ENCODE measurements at places on chromosomes 1 and 21.
A peak's percentile ranks its signal among the peaks of the same experiment; 100 is the strongest.

GRCh38 chr1:100461222-100461621 is 76.7 kb upstream of the GPR88 start:
- DNase-seq, result no peak

DNA sequence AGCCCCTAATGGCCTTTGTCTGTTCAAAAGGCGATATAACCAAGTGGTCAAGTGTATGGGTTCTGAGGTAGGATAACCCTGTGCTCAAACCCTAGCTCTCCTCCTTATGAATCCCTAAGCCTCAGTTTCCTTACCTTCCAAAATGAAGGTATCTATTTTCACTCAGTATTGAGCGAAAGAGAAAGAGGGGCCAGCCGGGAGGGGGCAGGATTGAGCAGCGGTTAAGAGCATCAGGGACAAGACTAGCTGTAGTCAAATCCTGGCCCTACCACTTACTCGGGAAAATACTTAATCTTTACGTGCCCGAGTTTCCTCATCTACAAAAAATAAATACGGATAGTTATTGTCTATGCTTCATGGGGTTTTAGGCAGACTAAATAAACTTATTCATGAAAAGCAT is 25.7 kb downstream of the LY9 start:
- DNase-seq, result no peak

DNA sequence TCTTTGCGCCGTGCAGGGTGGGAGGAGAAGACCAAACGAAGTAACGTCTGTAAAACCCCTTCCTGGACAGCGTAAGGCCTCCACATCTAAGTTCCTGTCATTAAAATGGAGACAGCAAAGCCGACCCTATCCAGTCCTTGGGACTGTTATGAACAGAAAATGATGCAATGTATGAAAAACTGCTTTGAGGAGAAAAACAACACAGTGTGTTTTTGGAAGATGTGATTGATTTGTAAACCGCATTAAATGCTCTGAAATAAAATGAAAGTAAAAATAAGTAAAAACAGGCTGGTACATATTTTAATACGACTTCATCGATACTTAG is 827 bp upstream of the URB1 start:
- DNase-seq, result no peak

GRCh38 chr1:100720101-100720500 is 559 bp downstream of the VCAM1 start:
- DNase-seq, result no peak

DNA sequence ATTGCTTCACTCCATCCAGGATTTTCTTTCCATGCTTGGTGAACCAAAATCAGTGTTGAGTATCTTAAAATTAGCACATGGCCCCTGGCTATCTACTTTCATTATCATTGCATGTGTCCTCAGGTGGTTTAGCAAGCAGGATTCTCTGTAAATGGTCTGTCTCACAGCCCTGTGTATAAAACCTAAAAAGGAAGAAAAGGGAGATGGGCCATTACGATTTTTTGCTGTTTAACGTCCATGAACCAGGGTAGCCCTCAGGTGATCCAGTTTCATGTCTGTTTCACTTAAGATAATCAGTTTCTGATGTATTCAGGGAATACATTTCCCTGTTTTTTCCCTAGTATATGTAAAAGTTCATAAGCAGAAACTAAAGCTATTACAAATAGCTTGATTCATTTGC is 238.2 kb downstream of the NFIA start:
- no peak for DNase-seq

DNA sequence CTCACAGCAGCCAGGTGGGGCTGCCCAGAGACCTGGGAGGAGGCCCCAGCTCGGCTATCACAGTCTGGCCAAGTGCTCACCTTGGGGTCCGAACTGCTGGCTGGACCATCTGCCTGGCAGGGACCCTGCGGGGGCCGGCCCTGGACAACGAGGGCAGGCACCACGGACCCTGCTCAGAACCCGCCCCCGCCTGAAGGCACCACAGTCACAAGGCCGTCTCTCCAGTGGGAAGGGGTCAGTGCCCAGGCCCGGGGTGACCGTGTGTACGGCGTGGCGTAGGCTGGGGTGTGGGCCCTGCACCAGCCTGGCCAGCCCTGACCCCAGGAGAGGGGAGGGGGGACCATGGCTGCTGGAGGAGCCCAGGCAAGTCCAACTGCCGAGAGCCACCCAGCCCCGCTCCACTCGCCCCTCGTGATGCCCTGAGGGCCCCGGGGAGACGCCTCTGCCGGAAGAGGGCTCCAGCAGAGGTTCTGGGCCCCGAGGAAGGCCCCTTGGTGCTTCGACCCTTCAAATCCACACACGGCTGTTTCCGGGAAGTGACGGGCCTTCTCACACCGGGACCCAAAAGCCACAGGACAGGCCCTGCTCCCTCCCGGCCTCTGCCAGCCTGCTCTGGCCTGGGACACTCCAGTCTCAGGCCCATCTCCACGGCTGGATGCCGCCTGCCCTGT is 11.2 kb upstream of the RNF223 start:
- DNase-seq, result no peak

GRCh38 chr1:79193211-79194079 is 186.9 kb upstream of the ADGRL4 start:
- DNase-seq, result no peak

DNA sequence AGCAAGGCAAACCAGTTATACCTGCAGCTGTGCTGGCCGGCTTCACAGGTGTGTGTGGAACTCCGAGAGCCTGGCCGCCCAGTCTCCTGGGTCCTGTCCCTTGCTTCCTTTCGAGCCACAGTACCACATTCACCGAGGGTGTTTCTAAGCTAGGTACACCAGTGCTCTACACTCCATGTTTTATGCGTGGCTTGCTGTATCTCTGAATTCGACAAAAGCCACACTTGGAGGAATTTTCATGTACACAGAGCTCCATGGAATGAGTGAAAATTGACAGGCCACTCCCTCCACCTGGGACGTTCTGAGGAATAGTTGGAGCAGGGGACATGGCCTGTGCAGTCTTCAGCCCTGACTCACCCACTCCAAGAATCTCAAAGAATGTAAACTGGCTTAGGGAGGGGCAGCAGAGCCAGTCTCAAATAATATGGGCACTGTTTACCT is 14.0 kb downstream of the ETS2 start:
- DNase-seq, result peak; percentile 78
